ENCODE measurements at places on chromosomes 11 and 22. TPM values are rescaled to one million over a fixed set of nuclear protein-coding genes. Genes with fewer than 3 reads are reported as not detected.

The RFPL3 gene
- total RNA-seq, result not detected

DNA sequence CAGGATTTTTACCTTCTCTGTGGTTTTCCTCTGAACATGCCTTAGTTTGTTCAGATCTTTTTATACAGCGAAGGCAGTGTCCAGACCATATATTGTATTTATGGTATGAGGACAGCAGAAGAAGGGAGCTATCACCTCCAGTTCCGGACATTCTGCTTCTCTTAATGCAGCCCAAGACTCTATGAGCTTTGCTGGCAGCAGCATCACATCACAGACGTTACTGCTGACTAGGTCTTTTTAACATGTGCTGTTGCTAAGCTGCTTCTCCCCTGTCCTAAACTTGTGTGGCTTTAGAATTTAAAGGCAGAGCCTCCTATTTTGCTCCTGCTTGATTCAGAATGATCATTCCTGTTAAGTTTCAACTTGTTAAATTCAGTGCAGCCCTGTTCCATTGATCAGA, 13.4 kb downstream of the MICAL2 start:
- DNase-seq, result no peak

The OR8K5 gene
- total RNA-seq, result not detected

DNA sequence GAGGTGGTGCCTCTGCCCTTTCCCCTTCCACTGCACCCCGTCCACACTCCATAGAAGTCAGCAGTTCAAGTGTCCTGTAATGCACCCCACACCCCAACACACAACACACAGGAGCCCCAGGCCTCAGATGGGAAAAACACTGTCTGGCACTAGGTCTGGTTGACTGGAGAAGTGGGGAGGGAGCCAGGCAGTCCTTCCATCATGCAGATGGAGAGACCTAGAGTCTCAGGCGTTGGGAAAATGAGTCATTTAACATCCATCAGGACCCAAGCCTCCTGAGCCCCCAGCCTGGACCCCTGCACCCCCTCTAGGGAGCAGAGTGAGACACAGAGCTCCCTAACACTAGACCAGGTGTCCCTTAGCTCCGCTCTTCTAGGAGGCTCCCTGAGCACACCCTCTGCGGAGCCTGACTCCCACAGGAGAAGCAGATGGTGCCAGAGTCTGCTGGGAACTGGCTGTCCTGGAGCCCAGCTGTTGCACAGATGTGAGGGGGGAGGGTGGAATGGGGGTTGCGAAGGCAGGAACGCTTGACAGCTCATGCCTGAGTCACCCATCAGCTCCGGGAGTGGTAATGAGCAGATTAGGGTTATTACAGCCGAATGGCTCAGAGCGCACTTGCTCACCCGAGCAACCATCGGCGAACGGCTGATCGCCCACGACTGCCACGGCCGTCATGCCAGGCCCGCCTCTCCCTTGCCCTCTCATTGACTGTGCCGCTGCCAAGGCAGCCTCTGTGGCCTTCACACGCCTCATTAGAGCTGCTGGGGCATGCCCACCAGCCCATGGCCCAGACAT, 22.1 kb upstream of the SYT7 start:
- DNase-seq, result peak; percentile 68

DNA sequence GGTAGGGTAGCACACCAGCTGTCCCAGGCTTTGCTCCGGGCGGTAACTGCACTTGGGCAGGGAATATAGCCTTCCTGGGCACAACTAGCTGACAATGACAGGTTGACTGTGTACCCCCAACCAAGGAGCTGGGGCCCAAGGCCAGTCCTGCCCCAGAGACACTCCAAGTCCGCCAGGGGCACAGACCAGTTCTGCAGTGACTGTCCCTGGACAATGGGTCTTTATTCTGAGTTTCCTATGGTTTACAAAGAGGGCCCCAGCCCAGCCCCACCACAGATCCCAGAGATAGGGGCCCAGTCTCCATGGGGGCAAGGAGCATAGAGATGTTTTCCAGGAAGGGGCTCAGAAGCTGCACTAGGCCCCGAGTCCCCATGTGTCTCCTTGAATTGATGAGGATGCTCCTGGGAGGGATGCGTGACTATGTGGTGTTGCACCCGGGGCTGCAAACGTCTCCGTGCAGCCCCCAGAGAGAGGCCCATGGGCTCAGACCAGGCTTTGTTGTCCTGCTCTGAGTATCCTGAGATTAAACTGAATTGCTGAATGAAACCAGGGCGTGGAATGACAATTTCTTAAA, 48.4 kb downstream of the CD6 start:
- no peak for DNase-seq

- DNase-seq, result no peak
These were observed 70.8 kb downstream of the CDKN1C start for GRCh38 chr11:2814751-2815150.

The LDHAL6A gene
- total RNA-seq, result not detected

DNA sequence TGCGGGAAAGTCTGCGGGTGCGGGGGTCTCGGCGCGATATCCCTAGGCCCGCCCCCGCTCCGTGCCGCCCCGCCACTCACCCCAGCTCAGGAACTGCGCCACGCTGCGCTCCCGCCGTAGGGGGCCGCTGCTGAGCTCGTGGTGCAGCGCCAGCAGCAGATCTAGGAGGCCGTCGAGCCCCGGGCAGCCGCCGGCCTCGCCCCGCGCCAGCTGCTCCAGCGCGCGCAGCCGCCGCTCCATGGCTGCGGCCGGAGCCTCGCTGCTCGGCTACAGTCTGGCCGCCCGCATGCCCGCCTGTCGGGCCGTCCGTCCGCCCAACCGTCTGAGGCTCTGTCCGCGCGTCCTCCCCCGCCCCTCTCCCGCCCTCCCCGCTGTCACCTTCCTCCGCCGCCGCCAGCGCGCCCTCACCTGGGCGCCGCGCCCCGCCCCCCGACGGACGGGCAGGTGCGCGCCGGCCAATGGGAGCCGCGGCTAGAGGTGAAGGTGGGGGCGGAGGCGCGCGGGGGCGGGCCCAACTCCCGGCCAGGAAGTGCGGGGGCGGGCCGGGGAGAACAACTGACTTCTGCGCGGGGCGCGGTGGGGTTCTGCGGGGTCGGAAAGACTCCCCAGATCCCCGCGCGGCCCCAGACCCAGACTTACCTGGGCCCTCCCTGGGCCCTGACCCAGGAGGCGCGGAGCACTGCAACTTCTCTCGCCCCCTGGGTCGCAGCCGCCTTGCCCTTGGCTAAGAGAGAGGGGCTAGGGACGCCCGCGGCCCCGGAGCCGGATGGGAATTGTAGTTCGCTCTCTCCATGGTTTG, at the start of gene CDC42BPG:
TSS of gene CDC42BPG (minus strand) at position 324 of the 799 bp plus-strand sequence. CDS start at position 240, 84 bp downstream.
- peak; percentile 36 for DNase-seq

The ARHGAP8 gene
- total RNA-seq, result not detected

DNA sequence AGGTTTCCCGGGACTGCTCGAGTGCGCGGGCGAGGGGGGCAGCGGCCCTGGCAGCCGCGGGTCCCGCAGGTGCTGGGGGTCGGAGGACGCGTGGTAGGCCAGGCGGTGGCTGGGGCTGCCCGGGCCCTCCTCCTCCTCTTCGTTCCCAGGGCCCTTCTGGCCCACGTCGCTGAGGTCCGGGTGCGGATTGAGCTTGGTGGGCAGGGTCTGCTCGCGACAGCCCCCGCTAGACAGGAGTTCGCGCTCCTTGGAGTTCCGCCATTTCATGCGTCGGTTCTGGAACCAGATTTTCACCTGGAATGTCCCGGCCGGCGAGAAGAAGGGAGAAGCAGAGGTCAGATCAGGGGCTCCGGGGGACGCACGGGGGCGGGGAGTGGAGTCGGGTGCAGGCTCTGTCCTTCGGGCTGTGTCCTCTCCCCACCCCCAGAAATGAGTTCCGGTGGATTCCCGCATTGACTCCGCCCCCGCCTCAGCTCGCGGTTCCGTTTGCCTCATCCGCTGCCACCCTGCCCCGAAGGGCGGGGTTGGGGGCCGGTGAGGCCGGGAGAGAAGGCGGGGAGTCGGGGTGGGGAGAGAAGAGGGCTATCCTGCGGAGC, 3.9 kb downstream of the DBX1 start:
- DNase-seq, result no peak

- no peak for DNase-seq
These were observed 131.8 kb upstream of the PARVA start for GRCh38 chr11:12245549-12246016.

- DNase-seq, result no peak
These were observed 271.3 kb downstream of the SBF2 start for GRCh38 chr11:10022764-10023163.

GRCh38 chr11:101466352-101466751, 117.5 kb downstream of the TRPC6 start:
- no peak for DNase-seq

The SIK2 gene
- 17.4 TPM for total RNA-seq

DNA sequence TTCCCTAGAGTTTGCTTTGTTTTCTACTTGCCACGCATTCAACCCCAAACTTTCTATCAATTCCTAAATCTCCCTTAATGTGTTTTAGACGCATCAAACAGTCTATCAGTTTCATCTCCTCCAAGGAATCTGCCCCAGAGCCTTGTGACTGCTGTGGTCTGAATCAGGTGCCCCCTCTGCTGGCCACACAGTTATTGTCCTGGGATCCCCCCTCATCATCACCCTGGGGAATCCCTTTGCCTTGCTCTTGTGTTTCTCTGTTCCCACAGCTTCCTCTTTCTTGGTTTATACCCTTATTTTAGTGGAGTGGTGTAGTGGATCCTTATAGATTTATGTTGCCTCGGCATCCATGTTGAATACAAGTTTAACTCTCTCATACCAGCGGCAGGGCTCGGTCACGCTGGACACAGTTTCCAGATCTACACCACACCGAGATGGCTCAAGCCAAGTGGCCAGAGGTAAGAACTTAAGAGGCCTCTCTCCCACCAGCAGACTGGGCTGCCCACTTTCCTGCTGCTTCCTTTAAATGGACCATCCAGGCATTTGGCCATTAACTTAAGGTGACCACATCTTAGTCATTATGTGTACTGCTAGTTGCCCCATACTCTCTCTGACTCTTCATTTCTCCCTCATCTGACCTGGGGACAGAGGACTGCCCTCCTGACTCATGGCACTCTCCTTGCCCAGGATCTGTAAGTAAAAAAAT, 8.2 kb downstream of the UPB1 start:
- DNase-seq, result peak; percentile 46

- DNase-seq, result no peak
These were observed 59.6 kb upstream of the PAX6 start for GRCh38 chr11:31870609-31871309.

DNA sequence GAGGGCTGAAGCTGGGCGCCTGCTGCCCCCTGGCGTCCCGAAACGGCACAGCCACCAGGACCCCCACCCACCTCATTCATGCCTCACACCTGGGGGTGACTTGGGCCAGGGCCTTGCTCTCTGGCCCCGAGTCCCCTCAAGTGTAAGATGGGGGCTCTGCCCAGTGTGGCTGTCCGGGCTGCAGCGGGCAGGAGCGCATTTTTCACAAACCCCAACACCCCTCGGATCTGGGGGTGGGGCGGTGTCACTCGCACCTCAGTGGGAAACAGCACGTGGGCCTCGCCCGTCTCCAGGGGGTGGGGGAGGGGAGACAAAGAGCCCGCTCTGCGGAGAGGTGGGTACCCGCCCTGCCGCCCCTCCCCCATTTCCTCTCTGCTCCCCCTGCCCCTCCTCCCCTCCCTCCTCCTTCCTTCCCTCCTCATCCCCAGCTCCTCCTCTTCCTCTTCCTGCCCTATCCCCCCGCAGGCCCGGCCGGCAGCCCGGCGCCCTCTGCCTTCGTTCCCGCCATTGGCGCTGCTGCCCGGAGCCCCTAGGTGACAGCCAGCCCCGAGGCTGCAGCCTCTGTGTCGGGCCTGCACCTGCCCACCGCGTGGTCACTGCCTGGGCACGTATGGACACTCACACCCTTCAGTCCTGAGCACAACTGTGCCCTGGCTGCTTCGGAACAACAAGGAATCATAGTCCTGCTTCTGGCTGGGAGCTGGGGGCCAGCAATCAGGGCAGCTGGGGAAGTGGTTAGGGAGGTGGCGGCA, 6.8 kb upstream of the CDKN1C start:
- peak; percentile 26 for DNase-seq

The SCGB1A1 gene
- not detected for total RNA-seq

The INS gene
- not detected for total RNA-seq

DNA sequence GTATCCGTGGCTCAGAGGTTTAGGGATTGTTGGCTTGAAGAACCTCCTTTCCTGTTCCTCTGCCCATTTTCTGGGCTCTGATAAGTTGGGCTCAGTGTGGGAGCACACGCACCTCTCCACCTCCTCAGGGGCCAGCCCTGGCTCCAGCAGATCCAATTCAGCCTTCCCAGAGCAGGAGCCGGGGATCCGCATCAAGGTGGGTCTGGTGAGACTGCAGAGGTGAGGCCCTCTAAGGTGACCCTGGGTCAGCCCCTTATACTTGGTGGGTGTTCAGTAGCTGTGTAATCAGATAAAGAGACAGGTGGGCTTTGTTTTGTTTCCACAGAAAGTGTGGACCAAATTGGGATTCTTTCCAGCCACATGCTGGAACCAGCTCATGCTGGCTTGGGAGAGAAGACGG, 1466.0 kb downstream of the TBC1D22A start:
- DNase-seq, result no peak

The CARD10 gene
- 5.6 TPM for total RNA-seq

- DNase-seq, result no peak
These were observed 50.2 kb downstream of the CACNG2 start for GRCh38 chr22:36653316-36653715.

DNA sequence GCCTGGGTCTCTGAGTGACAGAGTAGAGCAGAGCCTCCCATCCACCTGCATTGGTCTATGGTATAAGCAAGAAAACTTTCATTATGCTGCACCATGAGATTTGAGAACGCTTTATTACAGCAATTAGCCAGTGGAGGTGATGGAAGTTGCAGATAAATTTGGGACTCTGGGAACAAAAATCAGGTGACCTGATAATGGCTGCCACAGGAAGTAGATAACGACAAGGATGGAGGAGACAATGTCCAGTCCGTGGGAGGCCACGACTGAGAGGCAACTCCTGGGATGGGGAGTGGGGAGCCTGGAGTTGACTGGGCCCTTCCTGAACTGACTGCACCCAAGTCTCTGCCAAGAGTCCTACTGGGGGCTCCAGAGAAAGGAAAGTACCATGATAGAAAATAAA, 4.7 kb downstream of the MRGPRD start:
- DNase-seq, result no peak

The SLC22A6 gene
- total RNA-seq, result not detected

GRCh38 chr22:45740236-45740635, 68.6 kb downstream of the ATXN10 start:
- DNase-seq, result no peak

The MGAT3 gene
- total RNA-seq, result not detected

DNA sequence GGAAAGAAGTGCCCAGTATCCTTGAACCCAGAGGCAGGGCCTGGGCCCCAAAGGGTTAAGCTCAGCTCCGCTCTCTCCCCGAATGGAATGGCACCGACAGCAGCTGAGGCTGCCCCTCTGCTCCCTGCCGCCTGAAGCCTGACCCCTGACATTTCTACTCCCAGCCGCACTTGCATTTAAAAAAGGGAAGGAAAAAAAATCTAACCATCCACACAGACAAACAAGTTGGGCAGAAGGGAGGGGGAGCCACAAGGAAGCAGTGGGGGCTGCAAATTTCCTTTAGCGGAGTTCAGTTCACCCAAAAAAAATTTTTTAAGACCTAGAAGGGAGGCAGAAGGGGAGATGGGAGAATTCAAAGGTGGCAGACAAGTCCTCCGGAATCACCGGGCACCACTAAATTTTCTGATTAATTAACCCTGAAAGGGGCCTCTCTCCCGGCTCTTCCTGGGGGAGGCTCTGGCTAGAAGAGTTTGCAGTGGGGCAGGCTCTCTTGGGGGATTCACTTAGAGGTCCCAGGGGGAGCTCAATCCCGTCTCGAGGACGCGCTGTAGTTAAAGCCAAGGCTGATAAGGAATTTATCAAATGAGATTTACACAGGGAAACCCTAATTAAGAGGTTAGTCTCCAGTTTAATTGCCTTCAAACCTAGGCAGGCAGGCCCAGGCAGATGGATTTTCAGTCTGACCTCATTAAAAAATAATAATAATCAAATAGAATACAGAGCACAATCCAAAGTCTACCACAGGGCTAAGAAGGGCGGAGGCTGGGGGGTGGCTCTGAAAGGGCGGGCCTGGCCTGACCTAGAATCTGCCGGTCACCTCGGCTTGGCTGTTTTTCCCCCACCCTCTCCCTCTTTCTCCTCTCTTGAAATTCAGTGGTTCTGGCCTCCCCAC, 25.6 kb downstream of the MN1 start:
- no peak for DNase-seq
